Stimulated activated naive CD4-positive, alpha-beta T cell (primary cell): ENCODE measurements at places on chromosomes 7 and 10.
A peak's percentile ranks its signal among the peaks of the same experiment; 100 is the strongest.

- DNase-seq, result no peak
Measured at GRCh38 chr7:112882991-112883390, 92.8 kb upstream of the TMEM168 start.

DNA sequence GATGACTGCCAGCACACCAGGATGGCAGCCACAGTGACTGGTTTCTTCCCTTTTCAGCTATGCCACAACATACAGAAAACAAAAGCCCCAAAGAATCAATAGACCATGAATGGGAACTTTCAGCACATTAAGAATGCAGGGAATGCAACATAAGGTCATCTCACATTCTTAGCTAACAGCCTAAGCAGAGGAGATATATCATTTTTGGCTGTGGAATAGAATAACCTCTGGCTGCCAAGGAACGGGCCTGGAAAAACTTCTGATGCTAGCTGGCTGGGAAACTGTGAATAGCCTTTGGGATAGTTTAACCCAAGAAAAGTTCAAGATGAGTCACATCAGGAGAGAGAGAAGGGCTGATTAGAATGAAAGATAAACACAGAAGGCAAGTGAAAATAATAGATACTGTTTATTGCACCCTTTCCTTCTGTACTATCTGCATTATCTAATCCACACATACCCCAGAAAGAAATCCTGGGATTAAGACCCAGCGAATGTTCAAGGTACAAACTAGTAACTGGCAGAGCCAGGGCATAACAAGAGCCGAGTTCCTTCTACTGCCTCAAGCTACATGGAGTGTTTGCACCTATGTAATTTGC, 169.2 kb downstream of the SEMA3A start:
- no peak for DNase-seq

DNA sequence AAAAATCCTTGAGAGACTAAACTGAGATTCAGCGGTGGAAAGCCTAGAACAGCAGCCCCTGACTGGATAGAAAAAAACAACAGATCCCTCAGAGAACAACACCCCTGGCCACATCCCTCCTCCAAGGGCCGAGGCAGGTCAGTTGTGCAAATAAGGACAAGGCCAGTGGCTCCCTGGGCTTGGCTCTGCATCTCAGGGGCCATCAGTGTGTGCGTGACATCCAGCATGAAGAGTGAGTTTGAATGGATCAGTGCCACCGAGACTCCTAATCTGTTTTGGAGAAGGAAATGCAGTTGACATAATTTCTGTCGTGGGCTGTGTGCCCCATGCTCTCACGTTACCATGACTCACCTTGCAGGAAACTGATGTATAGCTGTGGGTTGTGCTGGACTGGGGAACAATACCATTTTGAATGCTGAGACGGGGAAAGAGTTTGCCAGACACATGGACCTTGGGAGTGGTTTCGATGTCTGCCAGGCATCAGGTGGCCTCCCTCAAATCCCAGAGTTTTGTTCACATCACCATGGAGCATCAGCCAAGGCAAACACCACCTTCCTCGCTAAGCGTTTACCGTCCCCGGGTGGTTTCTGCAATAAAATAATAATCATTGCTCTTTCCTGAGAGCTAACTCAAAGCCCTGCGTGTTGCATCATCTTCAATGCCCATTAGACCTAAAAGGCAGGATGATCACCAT, 153.2 kb upstream of the FZD8 start:
- no peak for DNase-seq

- no peak for DNase-seq
Measured at GRCh38 chr7:151692721-151693120, 173.0 kb upstream of the RHEB start.

DNA sequence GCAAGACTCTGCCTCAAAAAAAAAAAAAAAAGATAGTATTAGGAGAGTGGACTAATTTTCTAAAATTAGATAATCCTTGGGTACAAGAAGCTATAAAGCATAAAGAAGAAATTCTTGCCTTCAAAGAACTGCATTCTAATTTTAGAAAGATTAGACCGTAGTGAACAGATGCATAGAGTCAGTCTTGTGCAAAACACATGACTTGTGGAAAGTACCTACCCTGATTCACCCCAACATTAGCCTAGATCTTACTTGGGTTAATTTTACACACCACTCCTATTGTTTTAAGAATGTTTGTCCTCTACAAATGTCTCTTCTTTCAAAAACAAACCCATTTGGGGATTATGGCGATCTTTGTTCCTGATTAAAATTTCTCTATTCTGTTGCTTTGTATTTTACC, 38.9 kb upstream of the SP8 start:
- DNase-seq, result no peak

GRCh38 chr7:139842401-139843210, 13.5 kb downstream of the TBXAS1 start:
- no peak for DNase-seq

DNA sequence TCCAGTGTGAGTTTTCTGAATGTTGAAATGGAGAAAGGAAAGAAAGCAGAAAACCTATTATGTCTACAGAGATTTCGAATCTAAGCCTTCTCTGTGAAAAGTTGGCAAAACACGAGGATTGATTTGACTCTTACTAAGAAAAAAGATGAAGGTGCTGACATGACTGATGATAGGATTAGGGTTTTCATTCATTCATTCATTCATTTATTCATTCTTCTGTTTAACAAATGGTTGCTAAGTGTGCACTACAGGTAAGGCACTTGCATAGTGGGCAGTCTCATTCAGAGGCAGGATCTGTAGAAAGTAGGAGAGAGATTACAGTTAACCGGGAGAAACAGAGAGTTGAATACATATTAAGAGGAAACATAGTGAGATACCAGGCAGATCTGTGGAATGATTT, 137.1 kb downstream of the ZNF365 start:
- DNase-seq, result no peak

DNA sequence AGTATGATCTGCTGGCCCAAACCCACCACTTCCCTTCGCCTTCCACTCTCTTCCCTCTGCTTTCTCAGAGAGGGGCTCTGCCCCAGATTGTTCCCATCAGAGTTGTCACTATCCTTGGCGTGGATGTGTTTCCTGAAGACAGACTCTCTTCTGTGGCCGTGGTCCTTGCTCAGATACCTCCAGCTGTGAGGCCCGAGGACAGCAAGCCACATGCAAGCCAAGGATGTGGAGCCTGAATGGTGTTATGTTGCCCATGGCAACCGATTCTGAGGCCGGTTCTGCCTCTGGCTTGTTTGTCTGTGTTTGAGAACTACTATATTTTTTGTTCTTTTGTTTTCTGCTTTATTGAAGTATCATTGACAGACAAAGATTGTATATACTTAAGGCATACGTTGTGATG, 247.4 kb upstream of the PODXL start:
- no peak for DNase-seq

DNA sequence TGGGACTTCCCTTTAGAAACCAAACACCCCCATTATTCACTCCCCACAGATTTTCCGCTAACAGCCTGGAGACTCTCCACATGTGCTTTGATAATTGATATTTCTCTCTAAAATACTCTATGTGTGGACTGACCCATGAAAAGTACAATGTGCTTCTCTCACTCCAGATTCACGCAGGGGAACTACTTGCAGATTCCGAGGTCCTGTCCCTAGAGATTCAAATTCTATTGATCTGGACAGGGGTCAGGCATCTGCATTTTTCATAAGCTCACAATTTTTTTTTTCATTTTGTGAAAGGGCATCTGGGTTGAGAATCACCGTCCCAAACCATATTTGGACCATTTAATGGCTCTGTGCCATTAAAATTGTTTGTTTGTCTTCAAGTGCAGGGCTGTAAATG, 98.7 kb downstream of the CALCR start:
- no peak for DNase-seq

- no peak for DNase-seq
Measured at GRCh38 chr7:120547605-120548004, 274.6 kb downstream of the KCND2 start.

DNA sequence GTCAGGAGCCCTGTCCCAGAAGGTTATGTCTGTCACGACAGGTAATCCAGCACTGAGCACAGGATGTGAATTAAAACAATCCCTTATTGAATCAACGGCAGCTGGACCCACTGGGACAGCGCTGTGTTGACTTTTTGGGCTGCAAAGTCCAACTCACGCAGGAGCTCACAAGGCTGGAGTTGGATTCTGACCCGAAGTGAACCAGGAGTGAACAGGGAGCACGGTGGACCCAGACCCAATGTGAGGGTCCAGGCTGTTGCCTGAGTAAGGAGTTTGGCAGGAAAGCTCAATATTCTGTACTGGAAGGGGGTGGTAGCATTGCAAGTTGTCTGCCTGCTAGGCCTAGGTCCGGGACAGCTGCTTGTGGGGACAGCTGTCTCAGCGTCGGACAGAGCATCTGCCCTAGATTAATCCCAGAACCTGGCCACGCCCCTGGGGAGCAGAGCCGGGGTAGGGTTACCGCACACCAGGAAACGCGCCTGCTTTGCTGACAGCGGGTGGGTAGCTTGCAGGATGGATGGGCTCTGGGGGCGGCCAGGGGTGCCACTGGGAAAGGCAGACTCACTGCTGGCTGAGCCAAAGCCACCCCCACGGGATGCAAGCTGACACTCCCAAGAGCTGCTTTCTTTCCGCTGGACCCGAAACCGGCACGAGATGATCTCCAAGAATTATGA, 24.0 kb downstream of the COL26A1 start:
- no peak for DNase-seq

- DNase-seq, result no peak
Measured at GRCh38 chr7:18960725-18961124, 156.7 kb downstream of the TWIST1 start.

DNA sequence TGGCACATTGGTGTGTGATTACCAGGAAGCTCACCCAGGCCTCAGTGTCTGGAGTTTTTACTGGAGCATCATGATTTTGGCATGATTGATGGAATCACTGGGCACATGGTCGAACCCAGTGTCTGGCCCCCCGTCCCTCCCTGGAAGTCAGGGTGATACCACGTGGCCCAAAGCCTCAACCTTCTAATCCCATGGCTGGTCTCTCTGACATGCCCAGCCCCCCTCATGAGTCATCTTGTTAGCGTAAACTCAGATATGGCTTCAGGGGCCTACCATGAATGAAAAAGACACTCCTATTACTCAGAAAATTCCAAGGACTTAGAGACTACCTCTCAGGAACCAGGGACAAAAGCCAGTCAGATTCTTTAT, 109.3 kb downstream of the GRK5 start:
- no peak for DNase-seq

- peak; percentile 3 for DNase-seq
Measured at GRCh38 chr7:140653319-140654108, 12.9 kb upstream of the DENND2A start.
